ENCODE measurements at places on chromosomes 5 and 9.

- DNase-seq, result no peak
These were observed 110.0 kb downstream of the SLC28A3 start for GRCh38 chr9:84230355-84231145.

GRCh38 chr5:176550275-176550831 is 1.2 kb downstream of the CDHR2 start:
- no peak for DNase-seq

DNA sequence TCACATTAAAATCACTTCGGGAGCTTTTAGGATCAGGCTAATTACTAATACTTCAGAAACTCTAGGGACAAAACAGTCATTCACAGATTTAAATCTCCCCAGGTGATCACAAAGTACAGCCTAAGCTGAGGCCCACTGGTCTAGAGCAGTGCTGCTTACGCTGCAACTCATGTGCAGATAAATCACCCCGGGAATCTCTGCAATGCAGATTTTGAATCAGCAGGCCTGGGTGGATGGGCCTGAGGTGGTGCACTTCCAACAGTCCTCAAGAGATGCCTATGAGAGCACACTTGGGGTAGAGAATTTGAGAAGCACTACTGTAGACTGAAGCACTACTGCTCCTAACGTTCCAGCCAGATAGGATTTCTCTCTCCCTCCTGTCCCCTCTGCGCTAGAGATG is 28.4 kb downstream of the CSF1R start:
- DNase-seq, result no peak

DNA sequence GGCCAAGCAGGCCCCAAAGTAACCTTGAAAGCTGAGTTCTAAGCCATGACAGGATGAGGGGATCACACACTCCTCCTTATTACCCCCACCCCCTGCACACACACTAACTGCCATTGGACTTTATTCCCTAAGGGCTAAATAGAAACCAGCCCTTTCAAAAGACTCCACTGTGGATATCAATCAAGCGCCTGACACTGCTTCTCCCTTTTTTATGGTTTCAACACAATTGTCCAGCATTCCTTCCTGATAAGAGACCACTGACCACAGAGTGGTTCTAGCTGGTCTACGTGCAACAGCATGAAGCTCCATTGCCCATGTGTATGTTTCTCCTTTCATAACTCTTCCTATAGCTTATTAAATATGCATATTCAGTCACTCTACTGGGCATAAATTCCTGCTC is 34.7 kb downstream of the PAEP start:
- DNase-seq, result no peak

GRCh38 chr5:165029099-165029870 is 1523.9 kb downstream of the MAT2B start:
- DNase-seq, result no peak

- DNase-seq, result no peak
These were observed 75.3 kb upstream of the COL5A1 start for GRCh38 chr9:134566196-134566847.

DNA sequence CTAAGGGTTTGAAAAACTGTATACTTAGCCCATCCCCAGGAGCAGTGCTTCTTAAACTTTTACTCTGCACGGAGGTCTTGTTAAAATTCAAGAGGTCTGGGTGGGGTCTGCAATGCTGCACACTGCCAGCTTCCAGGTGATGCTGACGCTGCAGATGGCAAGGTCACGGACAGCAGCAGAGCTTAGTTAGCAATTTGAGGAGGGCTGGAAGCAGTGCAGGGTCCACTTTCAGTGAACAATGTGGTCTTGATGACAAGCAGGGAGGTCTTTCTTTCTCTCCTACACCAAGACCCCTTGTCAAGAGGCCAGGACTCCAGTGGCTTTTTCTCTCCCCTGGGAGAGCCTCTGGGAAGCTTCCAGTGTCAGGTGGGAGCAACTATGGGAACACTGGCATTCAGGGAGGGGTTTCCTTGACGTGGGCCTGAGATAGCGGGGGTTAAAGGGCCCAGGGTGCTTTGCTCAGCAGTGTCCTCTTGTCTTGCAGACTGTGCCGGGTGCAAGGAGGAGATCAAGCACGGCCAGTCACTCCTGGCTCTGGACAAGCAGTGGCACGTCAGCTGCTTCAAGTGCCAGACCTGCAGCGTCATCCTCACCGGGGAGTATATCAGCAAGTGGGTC is 65.0 kb upstream of the AFAP1L1 start:
- DNase-seq, result no peak

GRCh38 chr9:33168941-33169544 is 1.9 kb upstream of the B4GALT1 start:
- no peak for DNase-seq
